ENCODE measurements at places on chromosomes 6 and 20.

- no peak for DNase-seq
Measured at GRCh38 chr6:13450628-13451027, 36.8 kb downstream of the GFOD1 start.

DNA sequence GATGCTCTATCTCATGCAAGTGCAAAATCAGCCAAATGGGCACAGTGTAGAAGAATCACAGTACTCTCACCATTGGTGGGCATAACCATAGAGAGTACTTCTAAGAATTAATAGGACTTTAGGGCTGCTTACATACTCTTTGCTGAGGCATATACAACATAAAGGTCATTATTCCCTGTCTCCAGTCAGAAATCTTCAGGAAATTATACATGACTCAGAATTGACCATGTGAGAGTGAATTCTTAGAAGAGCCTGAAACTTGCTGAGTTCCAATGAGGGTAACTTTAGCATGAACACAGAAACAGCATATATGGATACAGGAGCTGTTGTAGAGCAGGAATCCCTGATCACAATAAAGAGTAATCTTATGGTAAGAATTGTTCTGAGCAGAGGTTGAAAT, 498.7 kb downstream of the TENT5A start:
- DNase-seq: no peak

- DNase-seq: no peak
Measured at GRCh38 chr20:41526327-41526726, 91.8 kb downstream of the CHD6 start.

GRCh38 chr20:64005394-64005793, 24.5 kb downstream of the PRPF6 start:
- no peak for DNase-seq

- DNase-seq: no peak
Measured at GRCh38 chr20:37283530-37284195, 5.8 kb upstream of the MANBAL start.

DNA sequence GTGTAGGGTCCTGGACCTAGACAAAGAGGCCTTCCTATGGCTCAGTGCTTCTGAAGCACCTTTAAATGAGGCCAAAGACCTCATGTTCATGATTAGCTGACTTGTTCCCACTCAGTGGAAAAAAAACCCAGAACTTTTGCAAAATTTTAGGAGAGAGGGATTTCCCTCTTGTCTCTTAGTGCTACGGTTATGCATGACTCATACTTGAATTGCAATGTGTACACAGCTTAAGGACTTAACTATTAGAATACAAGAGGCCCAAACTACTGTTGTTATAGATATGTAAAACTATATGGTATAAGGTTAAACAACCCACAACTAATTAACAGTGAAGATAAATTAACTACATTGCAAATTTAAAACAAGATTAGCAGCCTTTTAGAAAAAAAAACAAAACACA, 32.3 kb upstream of the HLA-A start:
- DNase-seq: no peak

GRCh38 chr6:160455081-160455480, 106.9 kb downstream of the SLC22A3 start:
- no peak for DNase-seq

Measured in SIG-M5 (cell line).